ENCODE measurements at places on chromosomes 3 and 15. TPM values are rescaled to one million over a fixed set of nuclear protein-coding genes. Genes with fewer than 3 reads are reported as not detected.

- DNase-seq = peak; percentile 65
Measured at GRCh38 chr3:13135251-13135810, 62.1 kb upstream of the IQSEC1 start.

Gene JMJD7
- total RNA-seq = 12.6 TPM

Gene KLHL6
- 0.97 TPM for total RNA-seq

- DNase-seq = no peak
Measured at GRCh38 chr15:32967521-32967920, 227.0 kb downstream of the FMN1 start.

GRCh38 chr3:101202640-101203039 is 117.7 kb downstream of the IMPG2 start:
- no peak for DNase-seq

DNA sequence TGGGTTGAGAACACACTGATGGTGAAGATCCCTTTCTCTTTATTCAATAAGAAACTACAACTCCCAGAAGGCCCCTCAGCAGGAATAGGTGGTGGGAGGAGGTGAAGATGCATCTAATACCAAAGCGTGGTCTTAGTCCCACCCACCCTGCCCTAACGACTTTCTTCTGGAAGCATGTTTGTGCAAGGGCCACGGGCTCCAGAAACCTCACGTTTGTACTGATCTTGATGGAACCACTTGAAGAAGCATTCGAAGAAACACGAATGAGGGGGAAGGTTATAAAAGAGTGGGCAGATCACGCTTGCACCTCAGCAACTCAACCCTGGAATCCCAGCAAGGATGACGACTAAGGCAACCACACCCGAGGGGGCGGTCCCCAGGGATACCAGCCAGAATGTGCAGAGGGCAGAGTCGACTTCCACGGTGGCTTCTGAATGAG is 10.6 kb upstream of the SLC25A36 start:
- DNase-seq = no peak

DNA sequence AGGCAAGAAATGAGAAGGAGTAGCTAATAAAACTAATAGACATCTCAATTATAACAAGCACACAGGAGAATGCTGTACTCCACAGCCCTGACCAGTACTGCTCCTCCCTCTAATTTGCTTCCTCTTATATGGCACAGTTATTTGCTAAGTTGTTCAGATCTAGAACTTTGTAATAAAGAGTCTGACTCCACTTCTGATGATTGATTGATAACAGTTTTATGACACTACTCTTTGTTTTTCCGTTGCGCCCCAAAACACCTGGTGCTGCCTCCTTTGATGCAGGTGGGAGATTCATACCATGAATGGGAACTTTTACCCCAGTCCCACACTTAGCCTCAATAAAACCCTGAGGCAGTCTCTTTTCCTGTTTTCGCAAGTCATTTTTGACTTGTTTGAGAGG is 777.7 kb downstream of the GBE1 start:
- no peak for DNase-seq

DNA sequence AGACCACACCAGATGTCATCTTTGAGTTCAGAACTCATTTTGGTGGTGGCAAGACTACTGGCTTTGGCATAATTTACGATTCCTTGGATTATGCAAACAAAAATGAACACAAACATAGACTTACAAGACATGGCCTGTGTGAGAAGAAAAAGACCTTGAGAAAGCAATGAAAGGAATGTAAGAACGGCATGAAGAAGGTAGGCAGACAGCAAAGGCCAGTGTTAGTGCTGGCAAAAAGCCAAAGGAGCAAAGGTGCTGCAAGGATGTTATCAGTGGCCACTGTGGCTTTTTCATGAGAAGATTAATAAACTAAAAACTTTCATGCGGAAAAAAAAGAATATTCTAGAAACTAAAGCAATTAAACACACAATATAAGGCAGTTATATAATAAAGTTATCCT is 21.9 kb downstream of the AAGAB start:
- DNase-seq = no peak

GRCh38 chr3:4665197-4665596 is 172.0 kb downstream of the ITPR1 start:
- DNase-seq = no peak

Gene ITIH1
- total RNA-seq = not detected

Gene FOXL2NB
- not detected for total RNA-seq

Gene SI
- total RNA-seq = not detected

- DNase-seq = no peak
Measured at GRCh38 chr15:66570842-66571478, 5.2 kb upstream of the LCTL start.

Gene CTXND1
- 1.7 TPM for total RNA-seq

GRCh38 chr15:45829336-45830153 is 194.7 kb downstream of the SQOR start:
- DNase-seq = no peak

DNA sequence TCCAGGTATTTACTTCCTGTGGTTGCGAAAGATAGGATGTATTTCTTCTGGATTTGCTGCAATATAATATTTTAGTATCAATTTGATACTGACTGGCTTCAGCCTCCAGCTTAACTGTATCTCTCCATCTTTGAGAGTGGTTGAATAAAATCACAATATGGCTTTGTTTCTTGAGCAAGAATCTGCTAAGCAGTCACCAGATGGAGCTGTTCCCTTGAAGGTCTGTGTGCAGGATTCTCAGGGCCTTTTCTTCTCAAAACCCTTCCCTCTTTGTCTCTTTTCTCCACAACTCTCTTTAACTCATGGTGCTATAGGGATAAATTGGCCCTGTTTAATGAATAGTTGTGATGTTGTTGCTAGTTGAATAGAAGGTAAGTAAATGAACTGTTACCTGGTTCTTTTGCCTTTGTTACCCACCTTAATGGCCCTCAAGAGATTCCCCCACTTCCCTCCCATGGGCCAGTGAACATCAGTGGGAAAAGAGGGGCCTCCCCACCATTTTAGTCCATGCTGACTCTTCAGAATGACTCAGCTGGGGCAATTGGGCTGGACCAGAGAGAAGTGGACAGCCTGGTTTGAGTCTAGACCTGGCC is 34.8 kb upstream of the RAB6B start:
- no peak for DNase-seq

DNA sequence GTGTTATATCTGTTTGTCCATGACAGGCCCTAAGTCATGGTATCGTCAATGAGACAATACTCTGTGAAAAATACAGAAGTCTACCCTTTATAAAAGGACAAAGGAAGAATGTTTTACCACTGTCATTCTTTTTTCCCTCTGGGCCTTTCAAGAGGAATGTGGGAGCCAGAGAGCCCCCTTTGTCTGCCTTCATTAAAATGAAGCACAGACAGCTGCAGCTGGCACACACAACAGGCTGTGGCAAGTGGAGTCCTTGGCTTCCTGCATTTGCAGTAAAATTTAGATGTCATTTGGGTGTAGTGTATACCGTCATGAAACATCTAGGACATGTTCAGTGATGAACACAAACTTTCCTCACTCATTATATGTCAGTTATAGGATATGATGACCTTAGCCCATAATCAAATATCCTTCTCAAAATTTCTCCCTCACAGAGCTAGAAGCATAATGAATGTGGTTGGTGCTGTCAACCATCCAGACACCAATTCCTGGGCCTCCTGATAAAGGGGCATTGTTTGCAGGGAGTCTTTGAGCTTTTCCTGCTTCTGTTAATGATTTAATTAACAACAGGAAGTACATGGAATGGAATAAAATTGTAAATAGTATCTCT is 76.4 kb downstream of the DHX36 start:
- no peak for DNase-seq

DNA sequence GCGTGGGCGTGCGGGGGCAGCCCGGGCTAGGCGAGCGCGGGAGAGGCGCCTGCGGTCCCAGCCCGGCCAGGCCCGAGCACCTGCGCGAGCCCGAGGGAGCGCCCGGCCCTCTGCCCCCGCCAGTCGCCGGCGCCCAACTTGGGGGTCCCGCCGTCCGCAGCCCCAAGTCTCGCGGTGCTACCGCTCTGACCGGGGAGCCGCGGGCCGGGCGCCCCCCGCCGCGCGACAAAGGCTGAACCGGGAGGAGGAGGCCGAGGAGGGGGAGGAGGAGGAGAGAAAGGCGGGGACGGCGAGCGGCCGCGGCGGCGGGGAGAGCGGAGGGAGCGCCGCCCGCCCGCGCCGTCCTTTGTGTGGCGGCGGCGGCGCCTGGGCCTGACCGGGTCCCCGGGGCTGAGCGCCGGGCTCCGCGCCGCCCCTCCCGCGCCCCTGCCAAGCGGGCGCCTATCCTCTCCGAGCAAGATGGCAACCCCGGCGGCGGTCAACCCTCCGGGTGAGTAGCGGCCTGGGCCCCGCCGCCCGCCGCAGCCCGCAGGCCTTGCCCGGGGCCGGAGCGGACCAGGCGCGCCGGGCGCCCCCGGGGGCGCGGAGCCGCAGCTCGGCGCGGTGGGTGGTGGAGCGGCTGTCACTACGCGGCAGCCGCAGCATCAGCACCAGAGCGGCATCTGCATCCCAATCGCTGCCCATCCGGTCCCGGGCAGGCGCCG is at the start of gene ARNT2:
Gene ARNT2, plus strand, starts transcription at position 326 of the 704 bp plus-strand sequence. Its CDS starts 134 bp downstream, at position 460.
- DNase-seq = peak; percentile 63

Gene IL17RE
- total RNA-seq = 0.78 TPM

GRCh38 chr15:64426845-64427465 is 33.4 kb upstream of the ZNF609 start:
- no peak for DNase-seq

Gene LMAN1L
- total RNA-seq = 21.9 TPM

- DNase-seq = no peak
Measured at GRCh38 chr15:91801836-91802534, 51.5 kb upstream of the SLCO3A1 start.

GRCh38 chr3:185825639-185826481 is 1.0 kb upstream of the IGF2BP2 start:
- DNase-seq = peak; percentile 76

DNA sequence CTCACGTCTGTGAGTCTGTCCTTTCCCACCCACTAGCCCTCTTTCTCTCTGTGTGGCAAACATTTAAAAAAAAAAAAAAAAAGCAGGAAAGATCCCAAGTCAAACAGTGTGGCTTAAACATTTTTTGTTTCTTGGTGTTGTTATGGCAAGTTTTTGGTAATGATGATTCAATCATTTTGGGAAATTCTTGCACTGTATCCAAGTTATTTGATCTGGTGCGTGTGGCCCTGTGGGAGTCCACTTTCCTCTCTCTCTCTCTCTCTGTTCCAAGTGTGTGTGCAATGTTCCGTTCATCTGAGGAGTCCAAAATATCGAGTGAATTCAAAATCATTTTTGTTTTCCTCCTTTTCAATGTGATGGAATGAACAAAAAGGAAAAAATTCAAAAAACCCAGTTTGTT is 97.7 kb downstream of the GAP43 start:
- DNase-seq = no peak

DNA sequence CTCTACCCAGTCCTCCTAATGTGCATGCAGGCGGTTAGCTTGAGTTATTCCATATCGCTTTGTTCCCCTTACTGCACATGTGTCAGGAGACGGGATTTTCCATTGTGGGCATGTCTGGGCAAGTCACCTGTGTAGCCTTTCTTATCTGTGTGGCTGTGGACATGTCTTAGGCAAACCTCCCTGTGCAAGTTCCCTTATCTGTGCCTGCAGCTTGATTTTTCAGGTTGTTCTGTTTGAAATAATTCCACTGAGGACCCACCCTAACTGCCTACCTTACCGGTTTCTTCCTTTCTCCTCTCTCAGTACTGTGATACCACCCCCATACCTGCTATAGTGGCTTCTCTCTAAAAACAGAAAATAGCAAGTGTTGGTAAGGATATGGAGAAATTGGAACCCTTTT is 113.6 kb downstream of the NEO1 start:
- no peak for DNase-seq

Gene PLAAT1
- total RNA-seq = 4.2 TPM

Gene PRR20G
- total RNA-seq = not detected

- DNase-seq = no peak
Measured at GRCh38 chr3:130906374-130906995, 12.6 kb downstream of the ATP2C1 start.

Gene FAM227B
- total RNA-seq = 19.8 TPM

DNA sequence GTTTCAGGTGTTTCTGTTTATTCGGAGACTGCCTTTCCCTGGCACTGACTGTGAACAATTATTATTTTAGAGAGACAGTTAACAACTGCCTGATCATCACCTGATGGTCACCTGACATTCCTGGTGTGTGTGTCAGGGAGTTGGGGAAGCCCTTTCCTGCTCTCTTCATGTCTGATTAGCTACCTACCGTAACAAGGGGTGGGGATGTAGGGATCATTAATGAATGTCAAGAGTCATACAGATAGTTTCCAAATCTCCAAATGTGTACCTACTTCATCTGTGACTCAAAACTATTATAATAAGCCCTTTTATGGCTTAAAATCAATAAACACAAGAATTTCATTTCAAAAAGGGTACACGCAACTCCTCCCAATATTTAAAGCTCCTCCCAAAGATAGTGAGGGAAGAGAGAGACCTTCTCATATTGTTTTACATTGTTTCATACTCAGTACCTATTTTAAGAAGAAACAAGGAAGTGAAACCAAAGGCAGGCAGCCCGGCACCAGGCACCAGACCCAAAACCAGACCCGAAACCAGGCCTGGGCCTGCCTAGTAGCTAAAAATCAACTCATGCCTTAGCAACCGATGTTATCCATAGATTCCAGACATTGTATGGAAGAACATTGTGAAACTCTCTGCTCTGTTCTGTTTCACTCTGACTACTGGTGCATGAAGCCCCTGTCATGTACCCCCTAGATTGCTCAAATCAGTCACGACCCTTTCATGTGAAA is 844.9 kb upstream of the ALCAM start:
- no peak for DNase-seq

- DNase-seq = no peak
Measured at GRCh38 chr3:124444896-124445295, 285.4 kb upstream of the UMPS start.

Gene GPR149
- not detected for total RNA-seq

DNA sequence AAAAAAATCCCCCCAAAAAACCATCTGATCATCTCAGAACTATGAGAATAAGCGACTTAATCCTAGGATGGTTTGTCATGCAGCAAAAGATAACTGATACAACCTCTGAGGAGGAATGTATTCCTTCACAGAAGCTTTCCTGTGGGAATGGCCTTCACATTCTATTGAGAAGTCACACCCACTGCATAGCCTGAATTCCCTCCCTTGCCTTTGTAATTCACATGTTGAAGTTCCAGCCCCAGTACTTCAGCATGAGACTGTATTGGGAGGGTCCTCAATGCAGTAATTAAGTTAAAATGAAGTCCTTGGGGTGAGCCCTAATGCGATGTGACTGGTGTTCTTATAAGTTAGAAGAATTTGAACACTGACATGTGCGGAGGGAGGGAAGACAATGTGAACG is 395.2 kb downstream of the TUSC7 start:
- no peak for DNase-seq

GRCh38 chr3:53885239-53885638 is 3.3 kb upstream of the ACTR8 start:
- no peak for DNase-seq

- peak; percentile 46 for DNase-seq
Measured at GRCh38 chr3:171230865-171231264, 204.3 kb upstream of the SLC2A2 start.

Gene CPNE9
- total RNA-seq = not detected

GRCh38 chr3:78757731-78758130 is 1010.1 kb downstream of the ROBO1 start:
- DNase-seq = no peak

Gene ARGFX
- total RNA-seq = not detected

GRCh38 chr15:35436422-35436821 is 109.5 kb downstream of the DPH6 start:
- no peak for DNase-seq

GRCh38 chr3:116165135-116165534 is 280.2 kb downstream of the LSAMP start:
- DNase-seq = no peak

All from Right ventricle myocardium inferior (tissue), 1 donor.